Left renal pelvis (tissue), 4 donors: ENCODE measurements at places on chromosomes 3 and 15. TPM values are rescaled to one million over a fixed set of nuclear protein-coding genes. Genes with fewer than 3 reads are reported as not detected.

Gene ITIH1
- not detected for polyA plus RNA-seq

Gene HRH1
- 2.9 TPM for polyA plus RNA-seq

Gene ARGFX
- not detected for polyA plus RNA-seq

Gene REC114
- polyA plus RNA-seq = not detected

Gene GASK1A
- polyA plus RNA-seq = 7.8 TPM

Gene CNTN3
- polyA plus RNA-seq = 6.9 TPM

DNA sequence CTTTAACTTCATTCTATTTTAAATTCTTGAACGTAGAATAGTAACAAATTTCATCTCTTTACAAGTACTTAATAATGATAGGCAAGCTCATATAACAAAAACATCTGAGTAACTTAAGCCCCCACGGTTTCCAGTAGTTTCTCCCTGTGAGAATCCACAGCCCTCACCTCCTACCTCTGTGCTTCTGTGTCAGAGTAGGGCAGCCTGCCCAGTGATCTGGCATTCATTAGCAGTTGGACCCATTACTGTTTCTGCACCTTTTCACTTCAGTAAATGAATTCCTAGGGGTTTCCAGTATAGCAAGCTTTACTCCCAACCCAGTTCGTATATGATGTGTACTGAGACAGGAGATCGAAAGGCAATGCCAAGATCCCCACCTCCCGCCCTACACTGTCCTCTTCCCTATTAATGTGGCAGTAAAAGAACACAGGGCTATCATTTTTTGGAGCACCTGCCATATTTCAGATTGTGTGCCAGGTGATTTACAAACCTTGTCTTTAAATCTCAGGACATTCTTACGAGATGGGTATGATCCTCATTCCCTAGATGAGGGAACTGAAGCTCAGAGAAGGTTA is 40.8 kb downstream of the EIF2AK4 start:
- DNase-seq = no peak

GRCh38 chr15:63551400-63551799 is 45.8 kb upstream of the FBXL22 start:
- DNase-seq = no peak

- no peak for DNase-seq
These were observed 15.3 kb upstream of the ARL14 start for GRCh38 chr3:160661660-160662059.

DNA sequence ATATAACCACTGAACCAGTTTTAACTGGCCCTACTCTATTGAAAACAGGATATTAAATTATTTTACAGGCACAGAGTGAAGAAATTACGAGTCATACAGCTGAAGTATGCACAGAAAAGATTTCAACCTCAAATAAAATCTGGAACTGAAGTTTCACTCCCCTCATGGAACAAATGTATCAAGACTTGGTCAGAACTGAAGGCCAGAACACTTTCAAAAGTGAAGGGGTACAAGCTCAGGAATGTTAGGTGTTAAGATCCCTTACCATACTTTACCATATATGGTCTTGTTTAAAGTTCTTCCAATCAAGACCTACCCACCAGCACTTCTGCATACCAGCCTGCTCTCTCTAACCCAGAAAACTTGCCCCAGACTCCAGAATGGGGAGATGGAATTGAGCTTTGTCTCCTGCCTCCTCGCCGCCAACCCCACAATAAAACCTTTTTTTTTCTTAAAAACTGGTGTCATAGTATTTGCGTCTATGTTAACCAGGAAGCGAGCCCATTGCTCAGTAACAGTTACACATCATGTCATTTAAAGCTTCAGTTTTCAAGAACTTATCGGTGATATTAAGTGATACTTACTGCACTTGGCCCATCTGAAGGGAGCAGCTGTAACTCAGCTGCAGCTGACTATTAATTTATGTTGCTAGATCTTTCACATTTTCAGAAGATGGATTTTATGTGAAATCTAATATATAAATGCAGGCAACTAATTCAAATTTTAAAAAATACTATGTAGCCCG is 59.9 kb downstream of the OXSM start:
- no peak for DNase-seq

DNA sequence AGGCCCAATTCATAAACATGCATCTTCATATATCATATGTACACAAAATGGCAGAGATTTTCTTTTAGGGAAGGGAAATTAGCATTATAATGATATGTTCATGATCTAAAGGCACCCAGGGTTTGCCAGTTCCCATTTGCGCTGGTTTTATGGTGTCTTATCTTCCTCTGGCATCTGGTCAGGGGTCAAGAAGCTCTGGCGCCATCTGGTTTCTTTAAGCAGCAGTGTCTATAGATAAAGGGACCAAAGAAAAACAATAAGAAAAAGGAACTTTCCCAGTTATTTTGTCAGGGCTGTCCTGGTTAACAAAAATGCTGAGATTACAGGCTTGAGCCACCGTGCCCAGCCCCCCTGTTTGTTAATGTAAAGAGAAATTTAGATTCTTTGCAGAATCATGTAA is 3.3 kb upstream of the DCP1A start:
- peak; percentile 2 for DNase-seq

- no peak for DNase-seq
These were observed 2.9 kb upstream of the IQSEC1 start for GRCh38 chr3:13075986-13076654.

DNA sequence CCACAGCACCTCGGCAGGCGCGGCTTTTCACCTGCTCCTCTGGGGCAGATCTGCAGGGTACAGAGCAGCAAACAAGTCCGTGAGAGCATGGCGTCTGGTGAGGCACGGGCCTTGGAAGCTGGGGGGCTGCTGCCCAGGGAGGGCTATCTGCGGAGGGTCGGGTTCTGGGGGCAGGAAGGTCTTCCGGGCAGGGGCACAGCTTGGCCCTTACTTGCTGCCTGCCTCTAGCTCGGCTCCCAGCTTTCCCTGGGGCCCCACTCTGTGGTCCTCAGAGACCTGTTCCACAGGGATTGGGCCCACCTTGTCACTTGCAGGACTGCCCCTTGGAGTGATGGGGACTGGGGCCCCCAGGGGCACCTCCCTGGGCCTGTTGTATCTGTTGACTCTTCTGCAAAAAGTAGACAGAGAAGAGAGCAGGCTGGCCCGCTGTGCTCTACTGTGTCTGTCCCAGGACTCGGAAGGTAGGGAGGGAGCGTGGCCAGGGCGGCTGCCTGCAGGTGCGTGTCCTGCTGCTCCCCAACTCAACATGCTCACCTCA is 84.1 kb downstream of the TBC1D2B start:
- no peak for DNase-seq

GRCh38 chr15:52428297-52428696 is 100.4 kb downstream of the MYO5A start:
- DNase-seq = no peak

- no peak for DNase-seq
These were observed 6.6 kb downstream of the ARRDC4 start for GRCh38 chr15:97966924-97967620.

DNA sequence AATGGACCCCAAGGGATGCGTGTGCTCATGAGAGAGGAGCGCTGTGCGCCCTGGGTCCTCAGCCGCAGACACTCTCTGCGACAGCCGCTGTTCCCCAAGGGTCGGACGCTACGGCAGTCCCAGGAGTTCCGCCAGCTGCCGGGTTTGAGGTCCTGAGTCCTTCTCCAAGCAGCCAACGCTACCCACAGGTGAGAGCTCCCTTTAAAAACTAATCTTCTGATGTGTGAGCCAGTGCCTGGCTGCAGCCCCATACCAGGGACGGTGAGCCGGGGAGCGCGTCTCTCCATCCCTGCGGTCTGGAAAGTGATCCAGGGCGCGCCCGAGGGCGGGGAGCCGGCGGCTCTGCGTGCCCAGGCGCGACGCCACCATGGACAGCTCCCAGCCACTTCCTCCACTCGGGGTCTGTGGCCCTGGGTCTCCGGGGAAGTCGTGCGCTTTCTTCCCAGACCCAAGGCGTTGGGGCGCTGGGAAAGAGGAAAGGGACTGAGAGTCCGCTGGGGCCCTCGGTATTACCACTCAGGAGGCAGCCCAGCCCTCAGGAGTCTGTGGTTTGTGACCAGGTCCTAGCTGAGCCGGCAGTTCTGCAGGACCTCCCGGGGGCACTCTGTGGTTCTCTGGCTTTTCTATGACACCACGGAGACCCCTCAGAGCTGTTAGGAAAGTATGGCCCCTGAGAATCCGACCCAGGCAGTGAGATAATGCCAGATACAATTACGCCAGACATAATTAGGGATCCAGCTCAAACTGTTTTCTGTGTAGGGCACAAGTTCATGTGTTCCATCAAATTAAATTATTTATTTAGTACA is 1.4 kb downstream of the CEMIP start:
- DNase-seq = peak; percentile 51

DNA sequence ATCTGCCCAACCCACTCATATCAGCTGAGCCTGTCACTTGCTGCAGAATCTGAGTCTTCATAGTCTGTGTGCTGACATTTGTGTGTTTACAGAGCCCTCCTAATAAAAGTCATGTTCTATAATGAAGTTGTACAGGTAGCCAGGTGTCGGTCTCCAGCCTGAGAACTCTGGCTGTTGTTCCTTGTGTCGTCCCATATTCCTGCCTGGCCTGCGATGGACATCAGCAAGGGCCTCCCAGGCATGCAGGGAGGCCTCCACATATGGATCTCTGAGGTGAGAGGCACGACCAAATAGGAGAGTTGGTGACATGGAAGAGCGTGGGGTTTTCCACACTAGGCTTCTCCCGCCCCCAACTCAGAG is 2.9 kb downstream of the VILL start:
- DNase-seq = no peak

GRCh38 chr15:51688863-51689262 is 7.6 kb downstream of the SCG3 start:
- no peak for DNase-seq

DNA sequence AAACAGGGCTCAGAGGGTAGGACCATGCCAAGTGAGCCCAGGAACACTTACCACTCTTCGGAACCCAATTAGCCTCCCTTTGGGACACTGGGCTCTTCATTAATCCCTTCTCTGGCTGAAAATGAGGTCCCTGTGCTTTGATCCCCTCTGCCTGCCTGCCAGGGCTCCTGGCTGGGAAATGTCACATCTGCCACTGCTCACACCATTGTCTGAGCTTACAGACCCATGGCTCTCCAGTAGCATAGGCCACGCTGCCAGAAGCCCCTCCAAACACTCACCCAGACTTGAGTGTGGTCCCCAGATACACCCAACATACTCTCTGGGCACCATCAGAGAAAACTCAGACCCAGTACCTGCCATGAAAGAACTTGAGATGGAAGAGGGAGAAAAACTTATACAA is 287.3 kb downstream of the XXYLT1 start:
- no peak for DNase-seq

DNA sequence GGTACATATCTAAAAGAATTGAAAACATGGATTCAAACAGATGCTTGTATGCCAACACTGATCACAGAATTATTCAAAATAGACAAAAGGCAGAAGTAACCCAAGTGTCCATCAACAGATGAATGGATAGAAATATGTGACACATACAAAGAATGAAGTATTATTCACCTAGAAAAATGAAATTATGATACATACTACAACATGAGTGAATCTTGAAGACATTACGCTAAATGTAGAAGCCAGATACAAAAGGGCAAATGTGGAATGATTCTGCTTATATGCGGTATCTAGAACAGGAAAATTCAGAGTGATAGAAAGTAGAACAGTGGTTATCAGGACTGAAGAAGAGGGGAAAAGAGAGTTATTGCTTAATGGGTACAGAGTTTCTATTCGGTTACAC is 26.2 kb upstream of the SLC12A8 start:
- DNase-seq = no peak

DNA sequence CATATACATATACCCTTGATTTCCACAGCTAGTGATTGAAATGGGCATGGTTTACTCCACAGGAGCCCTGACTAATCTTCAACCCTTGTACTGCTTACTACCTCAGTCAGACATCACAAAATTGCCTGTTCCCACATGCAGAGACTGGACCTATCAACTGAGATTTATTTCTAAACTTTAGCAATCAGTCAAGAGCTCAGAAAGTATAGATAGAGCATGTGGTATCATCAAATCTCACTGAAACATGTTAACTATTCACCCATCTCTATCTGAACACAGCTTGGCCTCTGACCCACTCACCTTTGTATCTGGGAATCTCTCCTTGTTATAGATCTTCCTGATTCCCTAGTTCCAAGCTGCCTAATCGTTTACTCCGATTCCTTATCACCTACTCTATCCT is 14.6 kb downstream of the ADAM10 start:
- no peak for DNase-seq

DNA sequence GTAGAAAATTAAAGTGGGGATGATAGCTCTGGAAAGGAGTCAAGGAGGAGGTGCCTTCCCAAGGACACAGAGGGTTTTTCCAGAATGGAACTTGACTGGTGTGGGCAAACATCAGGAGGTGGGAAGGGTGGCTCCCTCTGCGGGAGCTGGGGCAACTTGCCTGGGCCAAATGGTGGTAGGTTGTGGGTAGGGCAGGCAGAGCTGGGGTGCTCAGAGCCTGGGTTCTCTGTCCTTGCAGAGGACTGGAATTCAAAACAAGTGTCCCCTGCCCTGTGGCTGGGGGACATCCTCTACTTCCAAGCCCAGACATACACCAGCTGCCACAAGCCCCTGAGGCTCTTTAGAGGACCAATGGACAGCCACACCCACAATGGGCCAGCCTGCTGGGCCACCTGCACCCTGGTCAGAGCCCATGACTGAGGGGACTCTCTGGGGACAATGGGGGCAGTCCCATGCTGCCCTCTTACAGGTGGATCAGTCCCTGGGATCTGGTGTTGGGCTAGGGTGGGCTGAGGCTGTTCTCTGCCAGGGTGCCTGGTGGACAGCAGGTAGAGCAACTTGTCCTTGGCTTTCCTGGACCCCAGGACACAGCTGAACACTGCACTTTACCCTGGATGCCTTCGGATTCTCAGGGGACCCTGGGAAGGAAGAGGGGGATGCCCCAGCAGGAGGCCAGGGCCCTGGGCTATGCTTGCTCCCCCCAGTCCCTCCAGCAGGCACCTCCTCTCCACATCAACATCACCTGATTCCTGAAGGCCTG is 38.6 kb upstream of the CSPG4 start:
- no peak for DNase-seq

- no peak for DNase-seq
These were observed 445.3 kb downstream of the OTOL1 start for GRCh38 chr3:161941891-161942290.

GRCh38 chr3:194098081-194098842 is 37.7 kb upstream of the HES1 start:
- no peak for DNase-seq

GRCh38 chr3:77459926-77460325 is 420.0 kb downstream of the ROBO2 start:
- no peak for DNase-seq
